ENCODE measurements at places on chromosomes 11 and 22. TPM values are rescaled to one million over a fixed set of nuclear protein-coding genes. Genes with fewer than 3 reads are reported as not detected.

Gene SLC37A2
- total RNA-seq: 5.3 TPM

Gene SCGB1C1
- total RNA-seq: not detected

Gene BIK
- total RNA-seq: 1.1 TPM

Gene KMT5B
- 47.3 TPM for total RNA-seq

Gene CHRM1
- total RNA-seq: not detected

Gene SRSF8
- total RNA-seq: 31.8 TPM

Gene CCDC188
- 0.35 TPM for total RNA-seq

Gene KREMEN1
- 41.0 TPM for total RNA-seq

Gene CREB3L1
- 11.7 TPM for total RNA-seq

Gene KDM4D
- total RNA-seq: 2.6 TPM

Gene HPX
- 2.5 TPM for total RNA-seq

Gene AQP11
- total RNA-seq: 2.4 TPM

Gene ZBTB16
- 31.9 TPM for total RNA-seq

Gene ANO5
- 13.9 TPM for total RNA-seq

Measured in metanephros (tissue), 2 donors.